Activated T-helper 1 cell treated with anti-CD3 and anti-CD28 coated beads, Interleukin-12 subunit alpha, Interleukin-12 subunit beta, Interleukin-2, Interleukin-4 antibody, amounts not matched to agents 30 ng/mL and 10 ng/mL and 1 ng/mL, durations not matched to agents 14 hours and 24 hours and 36 hours (primary cell): ENCODE measurements at places on chromosomes 1 and 21.

DNA sequence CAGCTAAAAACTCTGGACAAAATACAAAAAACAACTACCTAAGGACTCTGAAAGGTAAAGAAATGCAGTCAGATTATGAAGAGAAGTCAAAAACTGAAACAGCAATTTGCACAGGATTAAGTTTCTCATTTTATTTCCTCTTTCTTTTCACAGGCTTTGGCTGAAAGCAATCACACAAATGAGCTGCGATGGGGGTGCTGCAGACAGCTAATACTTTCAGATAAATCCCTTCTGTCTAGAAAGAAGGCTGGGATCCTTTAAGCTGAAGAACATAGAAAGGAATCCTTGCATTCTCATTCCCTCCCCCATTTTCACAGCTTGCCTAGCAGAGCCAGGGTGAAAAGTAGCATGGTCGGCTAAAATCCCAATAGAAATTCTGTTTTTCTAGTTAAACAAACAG is 32.0 kb upstream of the PRDX6 start:
- no peak for DNase-seq
- H3K4me1 ChIP-seq, result peaks cover 17% of the 10 kb centered on the region
- no peaks in the 10 kb centered on the region for H3K27me3 ChIP-seq
- peaks cover 42% of the 10 kb centered on the region for H3K36me3 ChIP-seq

GRCh38 chr1:17308593-17308992 is 596 bp downstream of the PADI4 start:
- DNase-seq, result no peak
- H3K27me3 ChIP-seq, result no peaks in the 10 kb centered on the region
- H3K4me1 ChIP-seq, result no peaks in the 10 kb centered on the region
- H3K4me3 ChIP-seq, result no peak overlapping the region

GRCh38 chr21:46500224-46500861 is 41.7 kb downstream of the DIP2A start:
- no peaks in the 10 kb centered on the region for H3K27me3 ChIP-seq
- peaks cover 24% of the 10 kb centered on the region for H3K4me1 ChIP-seq
- H3K36me3 ChIP-seq, result peaks cover 26% of the 10 kb centered on the region
- H3K27ac ChIP-seq, result peak overlapping the region; percentile 49
- H3K4me3 ChIP-seq, result no peak overlapping the region

GRCh38 chr1:116991918-116992317 is 9.6 kb upstream of the CD101 start:
- no peak overlapping the region for H3K4me3 ChIP-seq
- no peak for DNase-seq
- H3K27ac ChIP-seq, result no peak overlapping the region
- H3K4me1 ChIP-seq, result peaks cover 27% of the 10 kb centered on the region

DNA sequence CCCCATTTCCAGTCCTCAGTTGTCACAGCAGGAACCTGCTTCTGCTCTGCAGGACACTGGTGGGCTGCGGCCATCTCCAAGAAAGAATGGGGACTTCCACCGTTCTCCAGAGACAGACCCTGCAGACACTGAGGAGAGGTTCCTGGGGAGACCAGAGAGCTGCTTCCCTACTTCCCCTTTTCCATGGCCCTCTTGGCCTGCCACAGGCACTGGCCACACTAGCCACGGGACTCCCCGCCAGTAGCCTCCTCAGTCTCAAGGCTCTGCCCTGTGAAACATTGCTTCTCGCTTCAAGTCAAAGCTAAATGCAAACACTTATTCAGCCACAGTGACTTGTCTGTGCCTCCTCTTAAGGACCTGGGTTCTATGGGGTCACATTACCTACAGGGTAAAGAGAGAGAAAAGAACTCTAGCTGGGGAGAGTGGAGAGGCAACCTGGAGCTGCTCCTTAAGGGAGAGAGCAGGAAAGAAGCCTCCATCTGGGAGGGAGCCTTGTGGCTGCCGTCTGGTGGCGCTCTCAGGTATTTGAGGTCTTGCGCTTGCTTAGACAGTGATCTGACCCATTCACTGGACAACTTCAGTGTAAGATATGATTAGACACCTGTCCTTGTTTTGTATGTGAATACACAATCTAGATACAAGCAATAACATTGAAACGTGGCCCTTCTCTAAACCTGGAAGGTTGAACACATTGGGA is 5.4 kb upstream of the SLAMF8 start:
- no peak overlapping the region for H3K4me3 ChIP-seq
- peaks cover 25% of the 10 kb centered on the region for H3K4me1 ChIP-seq
- DNase-seq, result peak; percentile 11
- peaks cover 2% of the 10 kb centered on the region for H3K36me3 ChIP-seq
- no peak overlapping the region for H3K27ac ChIP-seq

DNA sequence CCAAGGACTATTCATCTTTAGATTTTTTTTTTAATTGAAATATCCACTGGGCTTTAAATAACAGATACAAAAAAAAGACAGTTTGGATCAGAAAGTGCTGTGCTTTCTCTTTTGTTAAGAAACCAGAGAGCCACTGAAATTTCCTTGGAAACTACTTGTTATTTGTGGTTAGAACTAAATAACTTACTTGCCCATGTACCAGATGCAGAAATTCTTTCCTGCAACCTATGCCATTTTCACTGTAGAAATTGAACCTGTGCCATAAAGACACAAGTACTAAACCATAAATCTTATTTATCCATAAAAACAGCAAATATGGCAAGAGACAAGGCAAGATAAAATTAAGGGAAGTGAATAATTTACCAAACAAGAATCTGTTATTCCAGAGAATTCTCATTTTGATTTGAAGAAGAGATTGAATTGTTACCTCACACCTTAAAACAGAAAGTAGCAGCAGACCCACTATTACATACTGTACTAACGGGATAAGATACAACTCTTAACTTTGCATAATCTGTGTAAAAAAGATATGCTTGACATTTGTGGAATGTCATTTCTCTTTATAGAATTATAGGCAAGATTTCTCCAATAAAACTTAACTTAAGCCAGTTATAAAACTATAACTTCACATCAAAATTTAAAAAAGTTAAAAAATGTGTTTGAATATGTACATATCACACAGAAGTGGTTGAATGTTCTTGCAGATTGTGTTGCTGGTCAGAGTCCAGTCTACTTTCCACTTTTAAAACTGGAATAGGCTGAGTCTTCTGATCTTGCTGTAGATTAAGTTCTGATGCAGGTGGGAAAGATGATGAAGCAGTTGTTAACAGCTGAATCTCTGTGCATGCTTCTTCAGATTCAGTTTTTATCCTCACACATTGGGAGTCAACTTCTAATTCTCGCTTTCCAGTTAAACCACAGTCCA is 6.3 kb upstream of the PHTF1 start:
- no peak for DNase-seq
- no peak overlapping the region for H3K27ac ChIP-seq
- H3K4me1 ChIP-seq, result peaks cover 45% of the 10 kb centered on the region

DNA sequence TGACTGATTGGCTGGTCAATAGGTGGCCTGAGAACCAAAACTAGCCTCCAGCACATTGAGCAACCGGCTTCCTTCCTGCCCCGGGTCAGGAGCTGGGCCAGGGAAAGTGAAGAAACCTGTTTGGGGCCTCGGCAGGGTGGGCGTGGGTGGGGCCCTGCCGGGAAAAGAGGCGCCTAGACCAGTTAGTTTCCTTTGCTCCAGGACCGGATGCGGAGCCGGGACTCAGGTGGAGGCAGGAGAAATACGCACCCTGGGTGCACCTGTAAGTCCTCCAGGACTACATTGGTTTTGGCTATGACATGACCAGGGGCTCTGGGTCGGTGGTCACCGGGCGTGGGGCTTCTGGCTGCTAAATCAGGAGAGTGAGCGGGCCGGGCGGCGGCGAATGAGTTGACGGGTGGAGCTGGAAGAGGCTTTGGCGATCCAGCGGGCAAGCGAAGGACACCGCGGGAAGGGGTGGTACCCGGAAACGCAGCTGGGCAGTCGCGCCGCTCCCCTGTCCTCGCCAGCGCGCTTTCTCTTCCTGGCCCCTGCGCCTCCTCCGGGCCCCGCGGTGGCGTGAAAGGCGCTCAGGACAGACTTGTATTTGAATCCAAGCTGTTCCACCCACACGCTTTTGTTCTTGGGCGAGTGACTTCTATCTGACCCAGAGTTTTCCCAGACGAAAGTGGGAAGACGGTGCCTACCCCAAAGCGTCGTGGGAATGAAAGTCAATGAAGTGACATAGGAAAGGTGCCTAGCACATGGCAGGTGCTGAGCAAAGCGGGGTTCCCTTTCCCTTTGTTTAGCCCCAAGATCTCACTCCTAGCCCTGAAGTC is 30.6 kb upstream of the JUN start:
- peak overlapping the region; percentile 56 for H3K4me3 ChIP-seq
- no peaks in the 10 kb centered on the region for H3K27me3 ChIP-seq
- peaks cover 1% of the 10 kb centered on the region for H3K36me3 ChIP-seq
- peaks cover 65% of the 10 kb centered on the region for H3K4me1 ChIP-seq
- DNase-seq, result no peak

DNA sequence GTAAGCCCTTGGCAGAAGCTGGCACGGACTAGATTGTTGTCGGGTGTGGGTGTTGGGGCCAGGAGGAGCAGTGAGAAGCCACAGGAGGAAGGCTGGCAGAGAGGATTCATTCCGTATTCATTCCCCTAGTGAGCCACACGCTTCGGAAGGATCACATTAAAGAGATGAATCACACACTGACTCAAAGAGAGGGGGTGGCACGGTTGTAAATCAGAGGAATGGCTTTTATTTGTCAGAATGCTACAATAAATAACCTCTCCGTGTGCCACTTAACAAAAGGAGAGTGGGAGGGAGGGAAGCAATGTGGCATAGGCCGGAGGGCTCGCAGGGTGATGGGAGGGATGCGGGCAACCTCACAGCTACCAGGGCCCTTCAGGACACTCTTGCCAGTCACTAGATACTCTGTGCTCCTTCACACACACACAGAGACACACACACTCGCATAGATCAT is 135.5 kb downstream of the HIVEP3 start:
- peak overlapping the region; percentile 21 for H3K4me3 ChIP-seq
- H3K27me3 ChIP-seq, result no peaks in the 10 kb centered on the region
- no peak for DNase-seq

GRCh38 chr1:214438530-214438929 is 112.9 kb downstream of the PTPN14 start:
- peak overlapping the region; percentile 95 for H3K27ac ChIP-seq
- peaks cover 4% of the 10 kb centered on the region for H3K36me3 ChIP-seq
- peak overlapping the region; percentile 66 for H3K4me3 ChIP-seq
- H3K4me1 ChIP-seq, result peaks cover 62% of the 10 kb centered on the region
- DNase-seq, result no peak
- H3K27me3 ChIP-seq, result no peaks in the 10 kb centered on the region

DNA sequence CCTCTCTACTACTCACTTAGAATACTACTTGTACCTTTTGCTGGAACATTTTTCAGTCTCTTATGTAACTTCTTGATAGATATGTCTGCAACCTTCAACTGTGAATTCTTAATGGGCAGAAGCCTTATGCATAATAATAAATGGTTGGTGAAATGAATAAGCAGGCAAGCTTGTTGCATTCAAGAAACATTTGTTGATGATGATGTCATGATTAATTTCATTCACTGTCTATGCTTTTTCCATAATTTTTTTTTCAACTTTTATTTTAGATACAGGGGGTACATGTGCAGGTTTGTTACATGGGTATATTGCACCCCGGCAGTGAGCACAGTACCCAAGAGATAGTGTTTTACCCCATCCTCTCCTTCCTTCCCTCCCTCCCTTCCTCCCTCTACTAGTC is 48.0 kb downstream of the SIPA1L2 start:
- peaks cover 12% of the 10 kb centered on the region for H3K36me3 ChIP-seq
- H3K27me3 ChIP-seq, result peaks cover 2% of the 10 kb centered on the region
- no peak for DNase-seq
- no peak overlapping the region for H3K4me3 ChIP-seq
- no peak overlapping the region for H3K27ac ChIP-seq

- H3K27ac ChIP-seq, result no peak within 1 kb of the TSS
- peaks cover 5% of the 10 kb centered on the region for H3K4me1 ChIP-seq
- no peak within 1 kb of the TSS for H3K4me3 ChIP-seq
- peaks cover 5% of the 10 kb centered on the region for H3K27me3 ChIP-seq
Observed at GRCh38 chr1:118185084-118185832, at the start of gene SPAG17. Gene SPAG17, minus strand, starts transcription at chr1:118185228. Its CDS starts 71 bp downstream, at chr1:118185157.

- H3K27ac ChIP-seq, result peak within 1 kb of the TSS; percentile 44
- H3K4me1 ChIP-seq, result peaks cover 16% of the 10 kb centered on the region
- peak within 1 kb of the TSS; percentile 87 for H3K4me3 ChIP-seq
- no peaks in the 10 kb centered on the region for H3K36me3 ChIP-seq
- no peak for DNase-seq
Observed at GRCh38 chr1:23483321-23484252, at the start of gene ASAP3. Gene ASAP3, minus strand, starts transcription at chr1:23484179. Its CDS starts 46 bp downstream, at chr1:23484133.

GRCh38 chr1:23825762-23826522 is 713 bp upstream of the HMGCL start:
- no peaks in the 10 kb centered on the region for H3K27me3 ChIP-seq
- H3K27ac ChIP-seq, result peak overlapping the region; percentile 89
- no peaks in the 10 kb centered on the region for H3K36me3 ChIP-seq
- peak overlapping the region; percentile 94 for H3K4me3 ChIP-seq

GRCh38 chr1:167121375-167122120 is 27.7 kb downstream of the STYXL2 start:
- no peak overlapping the region for H3K27ac ChIP-seq
- peak overlapping the region; percentile 80 for H3K4me3 ChIP-seq
- H3K36me3 ChIP-seq, result no peaks in the 10 kb centered on the region

DNA sequence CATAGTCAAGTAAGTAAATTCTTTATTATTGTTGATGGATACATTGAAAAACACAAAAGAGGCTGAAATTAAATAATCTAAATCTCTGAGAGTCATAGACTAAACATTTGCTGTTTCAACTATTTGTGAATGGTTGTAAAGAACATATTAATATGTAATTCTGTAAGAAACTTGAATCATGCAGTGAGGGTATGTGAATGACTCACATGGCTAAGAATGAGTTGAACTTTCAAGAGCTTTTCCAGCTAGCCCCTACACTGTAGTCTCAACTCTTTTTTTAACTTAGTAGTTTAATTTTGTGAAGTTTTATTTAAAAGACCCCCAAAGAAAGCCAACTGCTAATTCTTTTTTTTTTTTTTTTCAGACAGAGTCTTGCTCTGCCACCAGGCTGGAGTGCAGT is 588.1 kb downstream of the DPYD start:
- peaks cover 2% of the 10 kb centered on the region for H3K27me3 ChIP-seq
- no peaks in the 10 kb centered on the region for H3K36me3 ChIP-seq
- no peak for DNase-seq

DNA sequence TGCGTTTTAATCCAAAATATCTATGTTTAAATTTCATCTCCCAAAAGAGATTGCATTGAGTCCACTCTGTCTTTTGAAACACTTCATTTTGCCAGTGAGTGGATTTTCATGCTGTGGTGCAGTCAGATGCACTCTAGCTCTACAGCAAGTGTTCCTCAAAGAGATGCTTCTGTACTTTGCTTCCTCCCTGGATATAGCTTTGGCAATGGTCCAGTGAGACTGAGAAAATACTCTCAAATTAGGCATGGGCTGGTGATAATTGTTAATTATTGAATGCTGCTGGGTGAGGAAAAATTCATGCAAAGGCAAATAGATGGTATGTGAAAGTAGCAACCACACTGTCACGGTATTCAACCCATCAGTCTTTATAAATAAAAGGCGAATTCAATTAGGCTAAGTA is 396.9 kb downstream of the ADGRL2 start:
- no peaks in the 10 kb centered on the region for H3K36me3 ChIP-seq
- H3K4me3 ChIP-seq, result no peak overlapping the region
- no peak for DNase-seq
- H3K27me3 ChIP-seq, result peaks cover 2% of the 10 kb centered on the region

GRCh38 chr1:42328916-42329496 is 6.0 kb downstream of the FOXJ3 start:
- H3K36me3 ChIP-seq, result no peaks in the 10 kb centered on the region
- H3K4me1 ChIP-seq, result peaks cover 51% of the 10 kb centered on the region
- H3K27ac ChIP-seq, result no peak overlapping the region
- no peak for DNase-seq
- H3K4me3 ChIP-seq, result no peak overlapping the region
- no peaks in the 10 kb centered on the region for H3K27me3 ChIP-seq
